ENCODE measurements at places on chromosomes 11 and 22. TPM values are rescaled to one million over a fixed set of nuclear protein-coding genes. Genes with fewer than 3 reads are reported as not detected.

The COA4 gene
- 38.8 TPM for total RNA-seq

The GGTLC3 gene
- not detected for total RNA-seq

The NRGN gene
- 1.9 TPM for total RNA-seq

The FOLH1 gene
- 7.8 TPM for total RNA-seq

The USH1C gene
- total RNA-seq = 0.94 TPM

The PRR5 gene
- 18.2 TPM for total RNA-seq

The JAML gene
- total RNA-seq = 0.31 TPM

The RASGRP2 gene
- 40.7 TPM for total RNA-seq

The RBMXL2 gene
- total RNA-seq = 0.31 TPM

The TMEM191B gene
- total RNA-seq = 3.8 TPM

The E2F8 gene
- total RNA-seq = 0.63 TPM

The CCDC87 gene
- 0.63 TPM for total RNA-seq

The DAGLA gene
- total RNA-seq = 10.6 TPM

The DEUP1 gene
- 0.31 TPM for total RNA-seq

The ADORA2A gene
- total RNA-seq = 11.0 TPM

The FGF19 gene
- total RNA-seq = not detected

The ST3GAL4 gene
- total RNA-seq = 14.4 TPM

The OR52D1 gene
- total RNA-seq = not detected

The SCGB1D2 gene
- not detected for total RNA-seq

The GGTLC2 gene
- total RNA-seq = not detected

The HBB gene
- total RNA-seq = 141 TPM

The GAL gene
- not detected for total RNA-seq

The OR52I2 gene
- not detected for total RNA-seq

The KCNK4 gene
- total RNA-seq = 5.3 TPM

The SLC22A8 gene
- total RNA-seq = not detected

The PAMR1 gene
- 0.94 TPM for total RNA-seq

The RNF26 gene
- total RNA-seq = 2.5 TPM

The FAR1 gene
- 114 TPM for total RNA-seq

The TREH gene
- not detected for total RNA-seq

The DSCAML1 gene
- total RNA-seq = 30.7 TPM

The MRGPRX4 gene
- not detected for total RNA-seq

The NAALAD2 gene
- total RNA-seq = 9.1 TPM

The OVCH2 gene
- total RNA-seq = not detected

The MMP13 gene
- total RNA-seq = not detected

The TSGA10IP gene
- total RNA-seq = not detected

The TMEM9B gene
- 37.9 TPM for total RNA-seq

The IGSF22 gene
- total RNA-seq = 0.31 TPM

The GLYATL1 gene
- 0.94 TPM for total RNA-seq

The ARHGEF12 gene
- total RNA-seq = 310 TPM

The MRPL40 gene
- total RNA-seq = 12.5 TPM

The LRRC56 gene
- total RNA-seq = 1.9 TPM

The HORMAD2 gene
- total RNA-seq = not detected

The PKP3 gene
- total RNA-seq = not detected

The ZBTB44 gene
- total RNA-seq = 125 TPM

The YPEL4 gene
- 5.6 TPM for total RNA-seq

The RAB30 gene
- total RNA-seq = 53.5 TPM

The FOLR3 gene
- total RNA-seq = not detected

The LMNTD2 gene
- total RNA-seq = not detected

The SPON1 gene
- total RNA-seq = 53.5 TPM

The MOGAT2 gene
- total RNA-seq = not detected

The PATE2 gene
- total RNA-seq = 1.9 TPM

The PHF21B gene
- 38.5 TPM for total RNA-seq

The USP35 gene
- total RNA-seq = 23.5 TPM

The KRTAP5-9 gene
- total RNA-seq = not detected

The MRGPRF gene
- not detected for total RNA-seq

The MAJIN gene
- not detected for total RNA-seq

The PGA5 gene
- total RNA-seq = not detected

The CEND1 gene
- 11.3 TPM for total RNA-seq
